ENCODE measurements at places on chromosomes 2 and 18. TPM values are rescaled to one million over a fixed set of nuclear protein-coding genes. Genes with fewer than 3 reads are reported as not detected.

The IL36RN gene
- not detected for total RNA-seq

- DNase-seq = no peak
Measured at GRCh38 chr2:31401580-31401979, 13.0 kb downstream of the XDH start.

- no peak for DNase-seq
Measured at GRCh38 chr2:72619626-72620025, 206.2 kb downstream of the EXOC6B start.

DNA sequence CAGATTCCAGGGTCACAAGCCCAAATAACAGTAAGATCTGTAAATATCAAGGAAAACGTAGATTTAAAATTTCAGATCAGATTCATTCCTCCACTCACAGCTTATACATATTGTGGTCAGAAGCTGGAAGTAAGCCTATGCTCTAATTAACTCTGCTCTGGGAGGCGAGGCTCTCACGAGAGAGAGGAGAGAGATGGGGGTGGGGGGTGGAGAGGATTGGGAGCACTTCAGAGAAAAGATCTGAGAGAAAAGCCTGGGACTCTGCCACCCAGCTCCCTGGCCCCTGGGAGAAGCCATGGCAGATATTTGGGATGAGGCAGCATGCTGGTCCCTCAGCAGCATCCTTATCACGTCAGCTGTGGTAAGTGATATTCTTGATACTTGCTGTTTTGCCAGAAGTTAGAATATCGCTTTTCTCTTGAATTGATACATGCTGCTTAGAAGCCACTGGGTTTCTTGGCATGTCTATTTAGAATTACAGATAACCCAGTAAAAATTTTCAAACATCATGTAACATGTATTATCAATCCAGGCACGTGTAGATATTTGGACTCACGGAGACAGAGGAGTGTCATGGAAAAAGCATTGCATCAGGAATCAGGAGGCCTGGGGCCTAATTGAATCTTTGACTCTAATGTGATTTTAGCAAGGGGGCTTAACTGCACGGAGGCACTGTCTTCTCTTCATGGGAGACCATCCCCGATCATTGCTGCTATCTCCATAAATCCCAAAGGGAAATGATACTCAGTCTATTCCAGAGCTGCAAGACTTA, 265.4 kb downstream of the HRH4 start:
- no peak for DNase-seq

GRCh38 chr2:136149011-136149410, 31.1 kb upstream of the CXCR4 start:
- DNase-seq = no peak

- DNase-seq = no peak
Measured at GRCh38 chr2:73133566-73134197, 20.9 kb upstream of the RAB11FIP5 start.

- DNase-seq = no peak
Measured at GRCh38 chr2:101725515-101726192, 28.1 kb downstream of the MAP4K4 start.

- DNase-seq = no peak
Measured at GRCh38 chr2:57296795-57297517, 749.6 kb upstream of the VRK2 start.

DNA sequence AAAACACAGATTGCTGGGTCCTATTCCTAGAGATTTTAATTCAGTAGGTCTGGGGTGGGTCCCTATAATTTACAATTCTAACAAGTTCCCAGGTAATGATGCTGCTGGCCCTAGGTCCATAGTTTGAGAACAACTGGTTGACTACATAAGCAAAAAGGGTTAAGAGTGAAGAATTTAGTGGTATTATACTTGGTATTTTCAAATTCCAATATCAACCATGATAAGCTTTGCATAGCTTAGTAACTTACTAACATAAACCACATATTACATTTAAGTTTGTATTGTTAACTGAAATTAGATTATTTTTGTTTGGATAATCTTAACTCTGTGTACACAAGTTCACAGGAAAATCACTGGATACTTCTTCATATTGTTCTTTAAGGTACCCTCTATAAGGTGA, 862.9 kb upstream of the ACVR2A start:
- DNase-seq = no peak

- peak; percentile 29 for DNase-seq
Measured at GRCh38 chr2:233831011-233831721, 23.2 kb downstream of the HJURP start.

- DNase-seq = no peak
Measured at GRCh38 chr2:107448160-107448559, 378.5 kb upstream of the RGPD4 start.

The HSPE1 gene
- 94.3 TPM for total RNA-seq

The WDR35 gene
- total RNA-seq = 4.7 TPM

DNA sequence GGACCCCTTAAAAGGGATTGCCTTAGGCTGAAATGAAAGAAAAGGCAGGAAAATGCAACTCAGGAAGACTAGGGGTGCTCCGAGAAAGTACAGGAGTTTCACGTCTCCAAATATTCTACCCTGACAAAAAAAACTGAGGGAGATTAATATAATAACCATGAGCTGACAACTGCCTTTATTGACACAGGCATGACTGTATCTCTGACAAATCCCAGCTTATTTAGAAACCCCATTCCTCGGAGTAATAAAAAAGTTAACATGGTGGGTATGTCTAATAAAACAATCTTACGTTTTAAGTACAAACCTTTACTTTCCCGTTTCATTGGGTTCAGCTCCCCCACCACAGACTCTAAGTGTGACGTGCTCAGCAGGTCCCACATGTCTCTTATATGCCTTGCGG, 7.9 kb upstream of the RBFA start:
- no peak for DNase-seq

GRCh38 chr2:166439078-166439477, 55.0 kb downstream of the SCN7A start:
- no peak for DNase-seq

- DNase-seq = no peak
Measured at GRCh38 chr2:37500031-37500430, 155.6 kb downstream of the QPCT start.

- DNase-seq = no peak
Measured at GRCh38 chr2:48940606-48941005, 185.1 kb upstream of the LHCGR start.

- no peak for DNase-seq
Measured at GRCh38 chr2:177002983-177003382, 209.6 kb upstream of the HNRNPA3 start.

The DSC1 gene
- 0.71 TPM for total RNA-seq

DNA sequence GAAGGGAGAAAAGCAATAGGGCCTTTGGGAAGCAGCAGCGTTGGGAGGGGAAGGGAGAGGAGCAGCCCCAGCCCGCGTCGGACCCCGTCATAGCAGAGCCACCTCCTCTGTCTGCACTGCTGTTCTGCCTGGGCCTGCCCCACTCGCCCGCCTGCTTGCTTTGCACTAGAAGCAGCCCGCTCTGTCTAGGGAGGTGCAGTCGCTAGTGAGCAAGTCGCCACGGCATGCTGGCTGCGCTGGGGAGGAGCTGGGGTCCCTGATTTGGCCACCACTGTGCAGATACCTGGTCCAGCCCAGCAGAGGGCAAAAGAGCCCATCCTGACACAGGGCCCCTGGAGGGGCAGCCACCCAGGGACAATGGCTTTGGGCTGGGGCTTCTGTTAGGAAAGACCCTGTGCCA, 8.0 kb upstream of the TMEM214 start:
- no peak for DNase-seq

DNA sequence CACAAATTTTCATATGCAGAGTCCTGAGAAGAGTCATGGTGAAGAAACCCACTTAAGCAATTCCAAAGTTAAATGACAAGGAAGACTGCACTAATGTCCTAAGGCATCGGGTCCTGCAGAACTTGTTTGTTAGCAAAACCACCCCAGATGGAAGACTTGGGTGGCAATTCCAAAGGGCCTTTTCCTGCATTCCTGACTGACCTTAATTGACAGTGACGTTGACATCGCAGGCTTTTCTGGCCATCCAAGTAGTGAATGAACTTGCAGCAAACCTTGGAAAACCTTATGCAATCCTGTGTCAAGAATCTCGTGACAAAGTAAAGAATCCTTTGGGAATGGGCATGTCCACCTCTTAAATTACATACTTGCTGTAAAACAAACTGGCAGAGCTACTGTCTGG, 112.5 kb upstream of the SH3BP4 start:
- DNase-seq = no peak

DNA sequence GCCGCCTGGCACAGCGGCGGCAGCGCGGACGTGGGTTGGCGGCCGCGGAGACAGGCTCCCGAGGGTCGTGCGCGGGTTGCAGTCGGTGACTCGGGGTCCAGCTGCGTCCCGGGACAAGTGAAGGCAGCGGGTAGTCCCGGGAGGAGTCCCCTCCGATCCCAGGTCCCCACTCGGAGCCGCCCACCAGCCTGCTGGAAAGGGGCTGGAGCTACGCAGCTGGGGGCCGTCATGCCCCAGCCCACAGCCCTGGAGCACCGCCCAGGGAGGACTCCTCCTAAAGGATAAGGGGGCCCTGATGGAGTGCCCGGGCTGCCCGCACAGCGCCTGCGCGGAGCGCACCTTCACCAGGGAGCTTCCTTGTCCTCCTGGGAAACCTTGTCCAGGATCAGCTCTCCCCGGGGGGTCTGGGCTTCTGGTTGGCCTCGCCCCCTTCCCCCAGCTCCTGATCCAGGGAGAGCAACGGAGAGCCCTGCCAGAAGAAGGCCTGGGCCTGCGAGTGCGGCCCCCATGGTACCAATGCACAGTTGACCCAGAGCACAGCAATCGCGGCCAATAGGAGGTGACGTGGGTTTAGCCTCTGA, 25.9 kb upstream of the ALPP start:
- peak; percentile 32 for DNase-seq

- no peak for DNase-seq
Measured at GRCh38 chr18:12014521-12015415, 33.5 kb downstream of the IMPA2 start.

DNA sequence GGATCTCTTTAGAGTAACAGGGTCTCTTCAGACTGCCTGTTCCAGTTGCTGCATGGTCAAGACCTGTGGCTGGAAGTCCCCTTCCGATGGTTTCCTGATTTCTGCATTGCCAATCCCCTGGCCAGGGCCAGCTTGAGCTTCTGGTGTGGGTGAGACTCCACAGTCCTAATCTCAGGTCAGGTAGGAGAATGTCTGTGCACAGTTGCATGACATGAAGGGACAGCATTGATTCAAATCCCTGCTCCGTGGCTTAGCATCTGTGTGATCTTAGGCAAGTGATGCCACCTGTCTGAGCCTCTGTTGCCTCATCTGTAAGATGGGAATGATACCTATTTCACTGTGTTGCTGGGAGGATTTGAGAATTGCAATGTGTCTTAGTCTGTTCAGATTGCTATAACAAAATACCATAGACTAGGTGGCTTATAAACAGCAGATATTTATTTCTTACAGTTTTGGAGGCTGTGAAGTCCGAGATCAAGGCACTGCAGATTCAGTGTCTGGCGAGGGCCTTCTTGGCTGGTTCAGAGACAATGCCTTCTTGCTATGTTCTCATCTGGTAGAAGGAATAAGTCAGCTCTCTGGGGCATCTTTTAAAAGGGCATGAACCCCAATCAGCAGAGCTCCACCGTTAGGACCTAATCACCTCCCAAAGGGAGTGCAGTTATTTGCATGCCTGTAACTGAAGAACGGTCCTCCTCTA, 66.2 kb downstream of the ATOH8 start:
- no peak for DNase-seq

- no peak for DNase-seq
Measured at GRCh38 chr2:3094999-3095958, 282.3 kb downstream of the EIPR1 start.

DNA sequence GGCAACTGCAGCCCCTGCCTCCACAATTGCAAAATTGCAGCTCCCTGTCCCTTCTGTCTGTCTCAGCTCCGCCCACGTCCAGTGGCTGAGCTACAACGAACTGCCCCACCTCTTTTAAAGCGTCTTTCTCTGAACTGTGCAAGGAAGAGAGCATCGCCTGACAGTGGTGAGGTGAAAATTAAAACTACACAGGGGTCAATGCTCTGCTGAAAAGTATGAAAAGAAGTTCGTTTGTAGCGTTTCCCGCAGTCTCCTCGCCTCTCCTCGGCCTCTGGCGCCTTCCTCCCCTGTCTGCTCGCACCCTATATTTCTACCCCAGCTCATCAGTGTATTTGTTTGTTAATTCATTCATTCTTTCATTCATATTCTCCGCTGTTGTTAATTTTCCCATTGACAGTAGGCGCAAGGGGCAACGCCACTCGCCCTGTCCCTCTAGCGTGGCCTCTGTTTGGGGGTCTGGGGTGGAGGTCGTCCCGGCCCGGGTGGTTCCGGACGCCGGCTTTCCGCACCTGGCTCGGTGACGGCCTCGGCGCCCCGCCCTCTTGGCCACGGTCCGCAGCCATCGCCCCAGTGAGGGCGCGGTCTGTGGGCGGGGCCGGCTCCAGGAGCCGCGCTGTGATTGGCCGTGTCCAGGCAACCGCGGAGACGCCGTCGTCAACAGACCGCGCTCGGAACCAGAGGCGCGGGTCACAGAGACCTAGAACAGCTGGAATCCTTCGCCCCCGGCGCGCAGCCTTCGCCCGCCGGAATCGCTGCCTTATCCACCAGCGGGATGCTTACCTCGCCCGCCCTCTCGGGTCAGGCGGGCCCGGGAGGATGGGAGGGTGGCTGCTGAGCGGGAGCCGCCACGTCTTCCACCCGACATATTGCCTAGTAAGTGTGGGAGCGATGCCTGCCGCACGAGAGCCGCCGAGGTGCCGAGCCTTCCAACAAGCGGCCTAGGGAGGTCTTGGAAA, at the start of gene VWA3B:
Gene VWA3B (plus strand): TSS at position 677 of the 956 bp plus-strand sequence. CDS start 5,926 bp downstream, outside the sequence.
- DNase-seq = peak; percentile 83

- DNase-seq = no peak
Measured at GRCh38 chr2:120398051-120398995, 52.4 kb downstream of the INHBB start.

- DNase-seq = no peak
Measured at GRCh38 chr2:119494163-119494790, 30.0 kb downstream of the SCTR start.

- no peak for DNase-seq
Measured at GRCh38 chr2:172836347-172836821, 100.7 kb downstream of the RAPGEF4 start.

The MC5R gene
- not detected for total RNA-seq

DNA sequence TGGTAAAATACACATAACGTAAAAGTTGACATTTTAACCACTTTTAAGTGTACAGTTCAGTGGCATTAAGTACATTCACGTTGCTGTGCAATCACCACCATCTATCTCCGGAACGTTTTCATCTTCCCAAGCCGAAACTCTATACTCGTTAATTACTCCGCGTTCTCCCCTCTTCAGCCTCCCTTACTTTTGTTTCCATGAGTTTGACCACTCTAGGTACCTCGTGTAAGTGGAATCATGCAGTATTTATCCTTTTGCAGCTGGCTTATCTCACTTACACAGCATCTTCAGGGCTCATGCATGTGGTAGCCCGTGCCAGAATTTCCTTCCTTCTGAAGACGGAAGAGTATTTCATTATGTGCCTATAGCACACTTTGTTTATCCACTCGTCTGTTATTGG, 225.2 kb downstream of the SLC4A3 start:
- no peak for DNase-seq

The PLCL1 gene
- 1.3 TPM for total RNA-seq

The SLC40A1 gene
- 4.6 TPM for total RNA-seq
